ENCODE measurements at places on chromosomes 11 and 22.

- DNase-seq: no peak
These were observed 17.5 kb downstream of the FAM227A start for GRCh38 chr22:38638728-38639127.

- DNase-seq: no peak
These were observed 9.0 kb upstream of the DLAT start for GRCh38 chr11:112016088-112016764.

GRCh38 chr11:71453918-71454304, 908 bp downstream of the NADSYN1 start:
- no peak for DNase-seq

DNA sequence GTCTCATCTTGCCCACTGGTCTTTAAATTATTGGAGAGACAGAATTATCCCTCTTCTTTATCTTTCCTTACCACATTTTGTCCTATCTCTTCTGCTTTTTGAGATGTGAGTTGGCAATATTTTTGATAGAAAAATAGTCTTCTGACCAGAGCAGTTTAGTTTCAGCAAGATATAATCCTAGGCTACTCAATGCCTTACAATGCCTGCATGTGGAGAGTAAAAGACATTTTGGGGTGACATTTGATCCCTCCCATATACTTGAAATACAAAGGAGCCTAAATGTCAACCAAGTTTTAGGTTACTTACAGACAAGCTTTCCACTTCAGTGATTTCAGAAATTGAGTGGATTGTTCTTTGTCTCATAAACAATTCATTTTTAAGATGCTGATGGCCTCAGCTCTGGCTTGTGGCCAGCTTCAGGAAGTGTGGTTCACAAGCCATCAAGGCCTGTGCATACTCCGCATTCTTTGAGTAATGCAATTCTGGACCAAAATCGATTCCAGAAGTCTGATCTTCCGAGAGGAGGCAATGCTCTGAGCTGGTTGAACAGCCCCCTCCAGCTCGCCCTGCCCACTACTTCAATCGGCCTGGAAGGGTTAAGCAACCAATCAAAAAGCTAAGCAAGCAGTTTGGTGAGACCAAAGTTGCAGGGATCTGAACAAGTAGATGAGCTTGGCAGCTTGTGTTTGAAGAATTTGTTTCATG, 274.4 kb downstream of the BLID start:
- no peak for DNase-seq

Data from CD4-positive, alpha-beta T cell treated with Interleukin-12 subunit alpha and Interleukin-12 subunit beta, for 1 hour (primary cell).